Stimulated activated naive CD4-positive, alpha-beta T cell treated with Interleukin-2 at 50 U/mL for 16 hours (primary cell): ENCODE measurements at places on chromosomes 7 and 10.

GRCh38 chr7:47197486-47197885 lies 384.4 kb downstream of the TNS3 start:
- no peak for DNase-seq

DNA sequence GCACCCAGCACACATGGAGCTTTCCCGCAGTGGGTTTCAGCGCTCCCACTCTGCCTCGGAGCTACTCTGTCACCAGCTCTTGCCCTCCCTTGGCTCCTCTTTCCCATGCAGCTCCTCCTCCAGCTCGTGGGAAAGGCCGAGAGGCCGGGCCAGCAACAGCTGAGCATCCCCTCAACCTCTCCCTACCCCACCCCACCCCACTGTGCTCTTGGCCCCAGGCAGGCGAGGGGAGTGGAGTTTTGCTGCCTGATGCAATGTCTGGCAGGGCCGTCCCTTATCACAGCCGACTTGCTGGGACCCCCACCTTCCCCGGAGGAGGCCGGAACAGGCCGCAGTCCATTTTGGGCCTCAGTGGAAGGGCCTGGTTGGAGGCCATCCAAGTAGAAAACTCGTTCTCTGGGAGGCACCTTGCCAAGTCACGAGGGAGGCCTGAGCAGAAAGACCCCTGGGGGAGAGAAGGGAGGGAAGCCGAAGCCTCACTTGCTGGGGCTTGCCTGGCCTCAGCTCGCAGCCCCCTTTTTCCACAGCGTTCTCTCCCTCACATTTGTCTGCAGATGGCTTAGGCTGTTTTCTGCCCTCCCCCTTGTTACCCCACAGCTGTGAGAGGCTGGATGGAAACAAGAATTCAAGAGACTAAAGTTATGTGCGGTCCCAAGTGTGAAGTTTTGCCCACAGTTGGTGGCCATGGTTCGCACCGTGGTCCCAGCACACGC lies 35.3 kb downstream of the CHST3 start:
- no peak for DNase-seq

DNA sequence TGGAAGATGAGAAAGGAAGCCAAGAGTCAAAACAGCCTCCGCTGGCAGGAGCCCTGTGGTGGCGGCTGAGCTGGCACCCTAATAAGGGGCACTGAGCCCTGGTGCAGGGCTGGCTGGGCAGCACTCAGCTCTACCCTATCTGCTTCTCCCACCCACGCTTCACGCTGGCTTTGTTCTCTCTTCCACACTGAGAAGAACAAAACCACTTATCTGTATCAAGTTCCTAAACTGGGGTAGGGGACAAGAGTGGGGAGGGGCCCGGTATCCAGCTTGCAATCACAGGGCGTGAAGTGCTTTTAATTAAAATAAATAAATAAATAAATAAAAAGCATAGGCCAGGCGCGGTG lies 52.1 kb downstream of the FAM53B start:
- DNase-seq: no peak

- no peak for DNase-seq
These were observed 4.7 kb upstream of the PKD2L1 start for GRCh38 chr10:100334762-100335161.

DNA sequence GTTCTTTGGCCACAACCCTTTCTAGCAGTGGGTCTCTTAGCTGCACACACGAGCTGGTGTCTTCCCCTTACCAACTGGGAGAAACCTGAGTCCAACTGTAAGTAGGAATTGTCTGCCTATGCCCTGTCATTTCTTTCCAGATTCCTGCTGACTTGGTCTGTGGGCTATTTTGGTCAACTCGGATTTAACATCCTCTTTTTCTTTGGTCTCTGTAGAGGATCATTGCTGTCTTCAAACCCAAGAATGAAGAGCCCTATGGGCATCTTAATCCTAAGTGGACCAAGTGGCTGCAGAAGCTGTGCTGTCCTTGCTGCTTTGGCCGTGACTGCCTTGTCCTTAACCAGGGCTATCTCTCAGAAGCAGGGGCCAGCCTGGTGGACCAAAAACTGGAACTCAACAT lies 10.3 kb downstream of the PI4K2A start:
- DNase-seq: no peak

DNA sequence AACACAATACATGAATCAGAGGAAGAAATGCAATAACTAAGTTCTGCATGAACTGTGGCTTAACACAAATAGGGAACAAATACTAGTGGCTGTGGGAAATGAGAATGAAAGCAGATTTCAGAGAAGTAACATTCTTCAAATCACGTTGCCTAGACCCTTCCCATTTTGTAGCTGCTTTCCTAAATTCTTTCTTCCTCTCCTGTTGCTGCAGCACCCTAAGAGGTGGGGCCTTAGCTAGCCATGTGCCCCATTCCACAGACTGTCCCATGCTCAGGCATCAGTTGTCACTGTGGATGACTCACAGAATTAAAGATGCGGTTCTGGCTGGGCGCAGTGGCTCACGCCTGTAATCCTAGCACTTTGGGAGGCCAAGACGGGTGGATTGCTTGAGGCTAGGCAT lies 704.7 kb upstream of the C7orf33 start:
- DNase-seq: no peak

- no peak for DNase-seq
These were observed 79.6 kb downstream of the LARP4B start for GRCh38 chr10:851901-852300.

- no peak for DNase-seq
These were observed 12.1 kb downstream of the THSD7A start for GRCh38 chr7:11819947-11820346.

DNA sequence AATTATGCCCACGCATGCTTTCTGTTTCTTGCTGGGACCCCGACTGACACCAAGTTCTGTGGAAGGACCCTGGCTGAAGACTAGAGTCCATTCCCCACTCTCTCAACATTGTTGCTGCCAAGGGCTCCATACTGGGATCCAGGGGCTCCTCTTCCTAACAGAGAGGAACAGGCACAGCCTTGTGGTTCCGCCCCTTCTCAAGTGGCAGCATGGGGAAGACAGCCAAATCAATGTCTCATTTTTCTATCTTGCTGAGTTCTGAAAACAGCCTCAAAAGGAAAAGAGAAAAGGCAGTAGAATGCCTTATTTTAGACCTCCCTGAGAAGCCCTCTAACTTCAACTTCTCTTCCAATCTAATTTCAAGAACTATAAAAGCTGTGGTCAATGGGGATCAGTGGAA lies 23.7 kb upstream of the LAMB1 start:
- DNase-seq: no peak
